Aorta (tissue), 5 donors: ENCODE measurements at places on chromosomes 6 and 20. TPM values are rescaled to one million over a fixed set of nuclear protein-coding genes. Genes with fewer than 3 reads are reported as not detected.
A peak's percentile ranks its signal among the peaks of the same experiment; 100 is the strongest.

DNA sequence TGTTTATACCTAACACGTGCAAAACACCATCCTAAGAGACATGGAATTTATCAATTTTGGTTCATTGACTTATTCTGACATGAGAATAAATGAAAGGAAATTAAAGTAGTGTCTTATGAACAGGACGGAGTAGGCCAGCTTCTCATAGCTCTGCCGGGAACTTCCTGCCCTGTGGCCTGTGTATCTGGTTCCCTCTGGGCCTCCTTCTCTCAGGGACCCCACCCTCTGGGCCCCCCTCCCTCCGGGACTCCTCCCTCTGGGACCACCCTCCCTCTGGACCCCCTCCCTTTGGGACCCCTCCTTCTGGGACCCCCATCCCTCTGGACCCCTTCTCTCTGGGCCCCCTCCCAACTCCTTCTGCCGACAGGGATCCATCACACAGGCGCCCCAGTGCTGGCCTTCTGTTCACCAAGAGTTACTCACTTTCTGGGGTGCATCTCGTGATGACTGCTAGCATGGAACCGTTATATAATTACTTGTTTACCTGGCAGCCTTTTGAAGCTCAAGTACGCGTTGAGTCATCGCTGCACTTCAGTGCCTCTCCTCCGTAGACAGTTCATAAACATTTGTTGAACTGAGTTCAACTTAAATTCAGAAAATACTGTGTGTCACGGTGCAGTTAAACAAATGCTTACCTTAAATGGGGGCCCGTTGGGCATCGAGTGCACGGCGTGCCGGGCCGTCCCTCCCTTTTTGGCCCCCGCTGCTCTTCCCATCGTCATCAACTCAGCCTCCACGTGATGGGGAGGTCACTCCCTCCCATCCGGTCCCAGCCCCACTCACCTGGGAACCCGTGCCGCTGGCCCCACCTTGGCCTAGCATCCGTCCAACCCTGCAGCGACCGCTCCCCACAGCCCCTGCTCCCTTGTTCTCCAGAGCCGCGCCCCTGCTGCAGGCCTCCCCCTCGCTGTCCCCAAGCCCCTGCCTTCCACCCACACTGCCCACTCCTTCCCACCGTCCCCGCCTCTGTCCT lies 8.1 kb downstream of the CCR6 start:
- no peak for DNase-seq

GRCh38 chr6:158911746-158912480 lies 88.1 kb downstream of the RSPH3 start:
- no peak for DNase-seq

GRCh38 chr6:109610590-109610989 lies 80.4 kb downstream of the AK9 start:
- DNase-seq = no peak

DNA sequence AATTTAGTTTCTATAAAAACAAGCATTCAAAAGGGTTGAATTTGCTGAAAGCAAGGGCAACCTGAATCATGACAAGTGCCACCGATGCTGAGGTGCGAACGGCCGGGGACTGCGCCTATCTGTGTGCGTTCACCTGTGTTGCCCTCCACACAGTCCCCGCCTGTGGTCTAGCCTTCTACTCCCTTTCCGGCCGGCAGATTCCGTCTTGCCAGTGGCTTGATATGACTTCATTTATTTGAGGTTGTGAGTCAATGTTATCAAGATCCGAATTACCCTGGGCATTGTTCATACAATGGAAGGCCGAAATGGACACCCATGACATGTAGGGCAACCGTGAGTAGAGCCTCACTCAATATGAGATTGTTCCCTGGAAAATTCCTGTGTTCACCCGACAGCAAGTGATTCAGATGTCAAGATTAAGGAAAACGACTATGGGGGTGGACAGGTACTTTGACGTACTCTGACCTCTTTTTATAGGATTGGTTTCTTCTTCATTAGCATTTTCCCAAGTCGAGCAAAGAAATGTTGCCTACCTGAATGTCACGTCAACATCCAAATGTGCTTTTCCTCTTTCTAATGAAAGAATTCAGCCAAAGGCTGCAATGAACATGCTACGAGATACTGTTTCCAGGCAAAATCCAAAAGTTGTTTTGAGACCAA lies 41.1 kb upstream of the NEDD9 start:
- no peak for DNase-seq

Gene MOG
- not detected for total RNA-seq

DNA sequence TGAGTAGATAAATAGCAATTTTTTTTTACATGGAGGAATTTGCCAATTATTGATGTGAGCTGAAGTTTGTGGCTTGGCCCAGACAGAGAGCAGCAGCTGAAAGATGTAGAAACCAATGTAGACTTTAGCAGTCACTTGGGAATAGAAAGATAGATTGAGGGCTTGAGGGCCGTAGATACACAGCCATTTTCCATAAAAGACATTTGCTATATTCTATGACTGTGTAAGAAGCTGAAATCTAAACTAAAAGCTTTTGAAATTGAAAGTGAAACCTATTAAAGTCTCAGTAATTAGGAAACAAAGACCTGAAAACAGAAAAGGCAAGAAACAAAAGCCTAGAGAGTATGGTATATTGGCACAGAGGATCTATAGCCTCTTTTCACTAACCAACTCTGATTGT lies 332.7 kb downstream of the CENPW start:
- no peak for DNase-seq

DNA sequence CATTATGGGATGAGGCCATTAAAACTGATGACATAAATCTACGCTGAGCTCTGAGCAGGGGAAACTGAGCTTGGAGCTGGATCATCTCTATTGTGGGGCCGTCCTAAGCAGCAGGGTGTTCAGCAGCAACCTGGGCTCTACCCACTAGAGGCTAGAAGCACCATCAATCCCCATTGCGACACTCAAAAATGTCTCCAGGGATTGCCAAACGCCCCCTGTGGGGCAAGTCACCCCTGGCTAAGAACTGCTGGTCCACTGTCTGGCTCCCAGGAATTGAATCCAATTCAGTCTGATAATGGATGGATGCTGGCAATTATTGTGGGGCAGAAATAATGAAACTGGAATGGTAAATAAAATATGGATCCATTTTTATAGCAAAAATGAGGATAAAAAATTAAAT lies 38.2 kb downstream of the PMEPA1 start:
- no peak for DNase-seq

DNA sequence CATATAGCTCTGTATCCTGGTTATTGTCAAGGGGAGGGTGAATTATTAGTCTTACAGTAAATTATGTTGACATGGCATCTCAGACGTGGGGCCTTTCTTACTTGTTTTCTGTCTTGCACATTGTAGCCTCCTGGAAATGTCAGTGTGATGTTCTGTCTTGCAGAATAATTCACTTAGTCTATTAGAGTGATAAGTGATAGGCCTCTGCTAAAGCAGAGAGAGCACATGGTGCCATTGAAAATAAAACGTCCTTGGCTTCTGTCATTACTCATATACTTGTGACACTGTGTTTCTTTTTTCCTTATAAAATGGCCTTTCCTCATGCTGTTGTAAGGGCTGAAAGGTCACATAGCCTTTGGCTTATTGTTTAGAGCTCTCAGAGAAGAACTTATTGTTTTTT lies 531.0 kb downstream of the EPM2A start:
- DNase-seq = no peak

GRCh38 chr6:39430871-39431523 lies 108.5 kb upstream of the KCNK16 start:
- DNase-seq = peak; percentile 88

DNA sequence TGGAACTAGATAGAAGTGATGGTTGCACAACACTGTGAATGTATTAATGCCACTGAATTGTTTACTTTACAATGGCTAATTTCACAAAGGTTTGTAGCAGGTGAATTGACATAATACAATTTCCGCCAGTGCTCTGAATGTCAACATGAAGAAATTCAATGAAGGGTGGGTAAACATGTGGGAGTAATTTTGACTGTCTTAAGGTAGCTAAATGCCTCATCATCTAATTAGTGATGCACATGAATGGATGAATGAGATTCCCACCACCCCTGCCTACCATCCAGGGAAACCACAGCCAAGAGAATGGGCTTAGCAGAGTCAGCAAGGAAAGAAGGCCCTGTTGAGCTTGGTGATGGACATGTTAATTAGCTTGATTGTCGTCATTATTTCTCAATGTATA lies 275.3 kb downstream of the ALDH8A1 start:
- no peak for DNase-seq

DNA sequence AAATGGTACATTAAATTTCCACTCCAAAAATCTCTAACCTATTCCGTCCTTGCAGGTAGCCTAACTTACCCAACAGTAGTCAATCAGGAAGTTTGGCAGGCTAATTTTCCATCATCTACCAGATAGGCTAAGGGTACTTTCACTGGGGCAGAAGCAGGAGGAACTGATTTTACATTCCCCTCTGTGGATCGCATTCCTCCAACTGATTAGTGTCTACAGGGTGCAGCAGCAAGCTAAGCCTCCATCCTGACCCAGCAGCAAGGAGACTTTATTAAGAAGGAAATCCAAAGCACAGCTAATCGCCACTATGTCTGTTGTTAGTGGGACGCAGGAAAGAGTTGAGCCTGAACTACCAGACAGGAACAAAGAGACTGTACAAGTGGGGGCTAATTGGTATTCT lies 143.2 kb upstream of the RUNX2 start:
- DNase-seq = no peak

GRCh38 chr6:100426241-100426640 lies 38.5 kb downstream of the SIM1 start:
- DNase-seq = no peak

DNA sequence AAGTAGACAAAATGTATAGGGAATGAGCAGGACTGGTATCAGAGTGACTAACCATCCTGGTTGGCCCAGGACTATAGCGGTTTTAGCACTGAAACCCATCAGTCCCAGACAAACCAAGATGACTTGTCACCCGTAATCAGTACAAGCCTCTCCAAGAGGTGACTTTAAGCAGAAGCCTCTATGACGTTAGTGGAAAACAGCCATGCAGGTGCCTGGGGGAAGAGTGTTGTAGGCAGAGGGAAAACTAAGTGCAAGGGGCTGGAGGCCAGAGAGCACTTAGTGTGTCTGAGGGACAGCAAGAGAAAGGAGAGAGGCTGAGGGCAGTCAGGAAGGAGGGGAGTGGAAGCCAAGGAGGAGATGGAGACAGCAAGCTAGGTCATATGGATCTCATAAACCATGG lies 2.1 kb downstream of the SGK2 start:
- no peak for DNase-seq

- DNase-seq = no peak
Observed at GRCh38 chr6:6845603-6846002, 257.1 kb downstream of the LY86 start.

- no peak for DNase-seq
Observed at GRCh38 chr6:104858642-104859041, 1.1 kb downstream of the HACE1 start.

- DNase-seq = no peak
Observed at GRCh38 chr6:44778513-44778912, 391.0 kb downstream of the CDC5L start.

DNA sequence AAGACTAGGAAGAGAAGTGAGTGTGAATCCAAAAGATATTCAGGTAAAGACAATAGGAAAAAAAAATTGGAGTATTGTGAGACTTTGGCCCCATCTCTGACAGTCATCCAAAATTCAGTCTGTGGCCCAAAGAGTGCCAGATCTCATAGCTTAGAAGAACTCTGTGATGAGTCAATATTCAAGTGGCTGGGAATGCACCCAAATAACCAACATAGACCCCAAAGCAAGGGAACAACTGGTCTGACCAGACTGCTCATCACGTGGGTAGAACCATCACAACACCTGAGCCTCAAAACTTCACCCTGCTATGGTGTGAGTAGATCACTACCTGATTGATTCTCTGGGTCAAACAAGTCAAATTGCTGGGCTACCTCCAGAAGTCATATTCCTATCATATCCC lies 51.1 kb upstream of the TRDN start:
- DNase-seq = no peak

Gene PLAGL1
- total RNA-seq = 101 TPM

Gene PGC
- total RNA-seq = 0.65 TPM

Gene TCF21
- 0.63 TPM for total RNA-seq

DNA sequence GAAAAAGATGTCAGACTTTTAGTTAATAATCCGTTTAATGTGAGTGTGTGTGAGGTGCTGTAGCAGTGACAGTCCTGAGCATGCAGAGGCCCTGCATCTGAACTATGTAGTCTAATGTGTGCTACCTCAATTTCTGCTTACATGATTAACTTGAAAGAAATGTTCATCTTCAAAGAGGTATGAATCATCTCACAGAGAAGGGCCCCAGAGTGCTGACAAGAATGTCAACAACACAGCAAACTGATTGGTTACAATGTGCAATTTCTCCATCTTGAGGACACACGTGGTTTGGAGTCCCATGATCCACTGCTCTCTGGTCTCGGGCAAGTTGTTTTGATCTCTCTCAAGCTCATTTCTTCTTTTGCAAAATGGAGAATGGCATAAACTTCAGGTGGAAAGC lies 61.7 kb upstream of the EMILIN3 start:
- DNase-seq = no peak

Gene PRDM1
- total RNA-seq = 6.0 TPM

GRCh38 chr20:52867305-52867704 lies 104.9 kb upstream of the TSHZ2 start:
- DNase-seq = no peak

Gene SNAP91
- total RNA-seq = 4.3 TPM

Gene ARHGAP40
- not detected for total RNA-seq

DNA sequence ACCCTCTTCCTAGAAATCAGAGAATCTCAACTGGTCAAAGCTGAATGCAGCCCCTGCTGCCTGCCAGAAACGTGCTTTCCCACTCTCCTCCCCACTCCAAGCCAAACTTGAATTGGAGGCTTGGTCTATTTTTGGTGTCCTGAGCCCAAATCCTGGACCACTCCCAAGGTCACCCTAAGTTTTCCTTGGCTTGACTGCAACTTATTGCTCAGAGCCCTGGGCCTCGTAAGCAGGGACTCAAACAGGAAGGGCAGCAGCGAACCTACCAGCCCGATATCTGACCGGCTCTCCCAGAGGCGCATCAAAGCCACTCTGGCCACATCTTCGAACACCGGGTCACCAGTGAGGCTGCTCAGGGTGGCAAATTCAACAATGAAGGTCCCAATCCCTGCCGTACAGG lies 12.7 kb downstream of the EDEM2 start:
- peak; percentile 84 for DNase-seq

Gene MAS1
- 0.12 TPM for total RNA-seq

Gene TRIM38
- 24.8 TPM for total RNA-seq

GRCh38 chr20:12649234-12649633 lies 359.5 kb upstream of the SPTLC3 start:
- no peak for DNase-seq

Gene RAD21L1
- total RNA-seq = not detected

GRCh38 chr6:1620504-1621069 lies 10.9 kb downstream of the FOXC1 start:
- DNase-seq = peak; percentile 53

GRCh38 chr6:130839379-130839778 lies 12.2 kb downstream of the SMLR1 start:
- no peak for DNase-seq

Gene FAM184A
- 4.8 TPM for total RNA-seq

- DNase-seq = no peak
Observed at GRCh38 chr20:24185791-24186190, 197.2 kb upstream of the GGTLC1 start.
